ENCODE measurements at places on chromosomes 12 and 14.

DNA sequence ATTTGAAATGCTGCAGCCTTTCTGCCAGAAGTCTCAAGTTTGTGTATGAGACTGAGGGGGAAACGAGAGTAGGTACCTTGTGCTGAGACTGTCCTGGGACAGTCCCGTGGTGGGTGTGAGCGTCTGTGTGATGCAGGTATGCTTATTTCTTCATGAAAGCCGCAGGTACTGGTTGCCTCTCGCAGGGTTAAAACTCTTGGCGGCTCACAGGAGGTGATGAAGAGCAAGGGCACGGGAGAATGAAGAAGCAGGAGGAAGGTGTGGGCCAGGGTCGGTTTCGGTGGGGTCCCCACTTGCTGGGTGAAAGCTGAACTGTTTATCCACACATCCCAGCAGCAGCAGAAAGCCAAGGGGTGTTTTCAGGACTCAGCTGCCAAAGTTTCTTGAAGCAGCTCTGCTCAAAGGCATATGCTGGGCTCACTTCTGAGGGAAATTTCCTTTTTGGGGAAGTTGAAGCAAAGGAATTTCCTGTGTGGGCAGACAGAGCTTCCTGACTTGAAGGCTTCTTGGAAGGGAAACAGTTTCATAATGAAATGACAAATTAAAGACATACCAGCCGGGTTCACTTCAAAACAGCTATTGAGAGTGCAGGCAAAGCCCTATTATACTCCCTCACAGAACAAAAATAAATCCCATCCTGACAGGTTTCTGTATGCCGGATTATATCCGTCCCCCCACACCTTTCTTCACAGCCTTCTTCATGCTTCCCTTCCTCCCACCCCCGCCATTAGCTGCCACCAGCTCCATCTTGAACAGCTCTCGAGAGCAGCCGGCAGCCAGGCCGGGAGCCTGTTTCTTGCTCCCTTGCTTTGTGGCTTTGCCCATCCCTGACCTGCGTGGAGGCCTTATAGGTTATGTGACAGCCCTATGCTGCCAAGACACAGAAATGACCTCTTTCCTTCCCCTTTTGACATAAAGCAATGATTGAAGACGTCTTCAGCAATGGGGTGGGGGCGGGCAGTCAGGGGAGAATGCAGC is 116.6 kb downstream of the ETV6 start:
- no peak for DNase-seq

GRCh38 chr14:69443296-69443805 is 41.2 kb upstream of the PLEKHD1 start:
- no peak for DNase-seq

DNA sequence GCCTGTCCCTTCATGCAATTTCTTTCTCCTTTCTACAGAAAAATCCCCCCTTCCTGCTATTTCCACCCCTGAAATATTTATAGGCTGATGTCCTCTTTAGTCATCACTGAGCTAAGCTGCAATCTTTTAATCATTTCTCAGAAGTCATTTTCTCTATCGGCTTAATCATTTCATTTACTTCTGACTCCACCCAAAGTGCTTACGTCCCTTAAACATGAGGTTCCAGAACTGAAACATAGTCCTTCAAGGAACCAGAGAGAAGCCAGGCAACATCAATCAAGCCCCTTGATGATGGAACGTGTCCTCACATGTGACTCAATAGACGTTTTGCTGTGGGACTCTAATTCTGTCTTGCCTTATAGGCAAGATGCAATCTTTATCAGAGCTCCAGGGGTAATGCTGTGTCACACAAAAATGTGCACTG is 148.7 kb upstream of the KRR1 start:
- DNase-seq: no peak

GRCh38 chr14:101820283-101820798 is 58.8 kb downstream of the PPP2R5C start:
- DNase-seq: no peak

GRCh38 chr12:55893723-55894122 is 34.0 kb downstream of the PYM1 start:
- DNase-seq: no peak

DNA sequence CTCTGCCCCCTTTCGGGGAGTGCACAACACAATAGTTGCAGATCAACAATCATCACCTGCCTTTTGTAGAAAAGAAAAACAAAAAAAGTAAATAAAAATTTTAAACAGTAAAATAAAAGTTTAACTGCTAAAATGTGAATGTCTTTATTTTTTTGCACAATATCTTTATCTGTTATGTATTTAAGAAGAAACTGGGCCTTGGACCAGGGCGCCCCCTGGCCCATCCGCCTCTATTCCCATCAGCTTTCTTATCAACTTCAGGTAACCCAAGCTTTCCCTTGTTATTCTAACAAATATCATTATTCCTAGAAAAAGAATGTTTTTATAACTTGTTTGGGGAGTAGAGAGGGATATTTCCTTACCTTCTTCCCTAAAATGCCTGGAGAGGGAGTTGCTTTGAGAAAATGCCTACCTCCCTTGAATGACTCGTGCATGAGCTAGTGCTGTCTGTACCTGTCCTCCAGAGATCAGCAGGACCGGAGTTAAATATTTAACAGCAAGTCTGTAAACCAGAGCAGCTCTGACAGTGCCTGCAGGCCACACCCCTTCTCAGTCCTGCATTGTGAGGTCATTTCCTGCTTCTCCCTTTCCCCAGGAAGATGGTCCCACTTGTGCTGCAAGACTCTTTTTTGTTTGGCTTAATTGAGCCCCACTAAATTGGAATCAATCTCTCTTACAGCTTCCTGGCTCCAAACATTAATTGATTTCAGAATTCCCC is 192.8 kb upstream of the RGS6 start:
- no peak for DNase-seq

GRCh38 chr12:19981944-19982343 is 386.4 kb upstream of the PDE3A start:
- no peak for DNase-seq

DNA sequence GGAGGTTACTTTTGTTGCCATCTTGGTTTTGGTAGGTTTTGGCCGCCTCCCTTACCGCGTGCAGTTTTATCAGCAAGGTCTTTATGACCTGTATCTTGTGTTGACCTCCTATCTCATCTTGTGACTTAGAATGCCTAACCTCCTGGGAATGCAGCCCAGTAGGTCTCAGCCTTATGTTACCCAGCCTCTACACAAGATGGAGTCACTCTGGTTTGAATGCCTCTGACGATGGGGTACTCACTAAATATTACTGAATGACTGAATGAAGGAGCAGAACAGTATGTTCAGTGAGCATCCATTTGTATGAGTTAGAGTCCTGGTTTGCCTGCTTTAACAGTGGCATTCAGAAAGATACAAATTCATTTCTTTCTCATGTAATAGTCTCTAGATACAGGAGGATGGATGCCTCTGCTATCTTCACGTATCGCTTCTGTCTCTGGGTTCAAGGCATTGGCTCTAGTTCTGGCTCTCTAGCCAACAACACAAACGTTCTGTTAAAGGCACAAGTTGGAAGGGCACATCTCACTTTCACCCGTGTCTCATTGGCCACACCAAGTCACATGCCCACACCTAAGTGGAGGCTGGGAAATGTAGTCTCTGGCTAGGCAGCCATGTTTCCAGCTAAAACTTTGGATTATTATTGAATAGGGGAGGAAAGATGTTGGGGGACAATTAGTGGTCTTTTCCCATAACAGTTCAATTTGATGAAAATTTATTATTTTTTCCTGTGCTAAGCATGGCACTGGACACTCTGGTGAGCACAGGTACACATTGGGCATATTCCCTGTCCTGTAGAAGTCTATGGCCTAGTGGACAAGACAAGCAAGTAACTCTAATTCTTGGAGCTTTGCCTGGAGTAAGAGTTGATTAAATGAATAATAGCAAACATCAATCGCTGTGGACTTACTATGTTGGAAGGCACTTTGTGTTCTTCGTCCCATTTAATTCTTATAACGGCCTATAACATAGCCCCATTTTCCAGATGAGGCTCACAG is 75.2 kb upstream of the RPH3A start:
- DNase-seq: no peak

- no peak for DNase-seq
These were observed 141.6 kb upstream of the PELI2 start for GRCh38 chr14:55976655-55977054.

DNA sequence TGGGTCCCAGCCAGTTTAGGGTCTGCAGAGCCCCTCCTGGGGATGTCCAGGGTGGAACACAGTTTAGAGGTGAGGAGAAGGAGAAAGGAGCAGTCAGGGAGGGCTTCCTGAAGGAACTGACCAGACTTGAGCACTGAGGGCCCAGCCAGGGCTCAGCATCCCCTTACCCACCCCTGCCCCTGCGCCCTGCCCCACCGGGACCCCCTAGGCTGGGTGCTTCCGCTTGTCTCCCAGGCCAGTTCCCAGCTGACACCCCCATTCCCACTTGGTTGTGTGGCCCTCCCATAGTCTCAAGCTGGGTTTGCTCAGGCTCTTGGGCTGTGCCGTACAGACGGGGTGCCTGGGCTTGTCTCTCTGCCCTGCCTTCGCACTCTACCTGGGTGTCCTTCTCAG is 26.3 kb upstream of the KIF26A start:
- no peak for DNase-seq

DNA sequence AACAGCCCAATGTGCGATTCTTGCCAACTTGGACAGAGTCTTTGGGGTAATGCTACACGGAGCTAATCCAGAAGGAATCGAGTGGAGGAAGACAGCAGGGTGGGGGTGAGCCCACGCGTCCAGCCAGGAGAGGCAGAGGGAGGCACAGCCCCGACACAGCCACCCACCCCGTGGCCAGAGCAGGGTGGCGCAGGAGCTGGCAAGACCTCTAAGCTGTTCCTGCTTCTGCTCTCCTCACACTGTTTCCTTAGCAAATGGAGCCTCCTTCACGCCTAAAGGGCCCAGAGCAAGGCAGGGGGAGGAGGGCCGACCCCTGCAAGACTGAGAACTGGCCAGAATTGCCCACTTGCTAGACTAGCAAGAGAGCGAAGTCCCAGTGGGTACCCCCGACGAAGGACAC is 91.5 kb downstream of the FBXL14 start:
- DNase-seq: no peak

- DNase-seq: no peak
These were observed 501.4 kb upstream of the RGS6 start for GRCh38 chr14:71430678-71431376.

DNA sequence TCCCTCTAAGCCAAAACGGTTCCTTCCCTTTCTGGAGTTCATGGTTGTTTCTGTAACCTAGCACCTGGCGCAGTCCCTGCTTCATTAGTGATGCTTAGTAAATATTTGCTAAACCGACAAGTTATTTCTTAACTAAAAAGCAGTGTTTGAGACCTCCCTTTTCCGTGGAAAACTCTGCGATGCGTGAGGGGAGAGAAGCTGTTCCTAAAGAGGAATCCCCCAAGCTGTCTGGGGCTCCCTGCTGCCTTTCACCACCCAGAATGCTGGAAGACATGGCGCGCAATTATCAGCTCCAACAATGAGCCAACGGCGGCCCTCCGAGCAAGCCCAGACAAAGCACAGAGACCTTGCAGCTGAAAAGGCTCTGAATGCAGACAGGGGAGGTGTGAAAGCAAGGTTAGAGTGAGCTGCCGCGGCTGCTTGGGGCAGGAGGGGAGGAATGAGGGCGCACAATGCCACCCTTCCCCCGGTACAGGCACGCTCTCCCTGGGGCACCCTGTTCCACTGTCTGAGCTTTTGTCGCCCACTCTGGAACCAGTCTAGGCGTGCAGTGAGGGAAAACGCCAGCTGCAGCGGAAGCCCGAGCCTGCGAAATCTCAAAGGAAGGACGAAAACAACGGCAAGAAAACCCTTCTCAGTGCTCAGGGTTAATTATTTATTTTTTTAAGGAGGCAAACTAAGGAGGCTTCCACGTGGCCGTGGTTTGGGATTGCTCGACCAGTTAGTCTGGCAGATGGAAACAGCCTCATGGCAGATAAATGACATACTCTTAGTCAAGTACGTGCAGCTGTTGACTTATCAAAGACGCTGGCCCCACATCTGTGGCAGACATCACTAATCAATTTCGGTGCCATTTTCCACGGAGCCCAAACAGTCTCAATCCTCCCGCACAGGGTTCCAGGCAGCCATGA is 66.3 kb downstream of the RBM19 start:
- DNase-seq: no peak

GRCh38 chr14:106556665-106557289 is 1030.4 kb downstream of the TMEM121 start:
- DNase-seq: peak; percentile 54

- no peak for DNase-seq
These were observed 84.1 kb upstream of the TRAF3 start for GRCh38 chr14:102693006-102693755.

DNA sequence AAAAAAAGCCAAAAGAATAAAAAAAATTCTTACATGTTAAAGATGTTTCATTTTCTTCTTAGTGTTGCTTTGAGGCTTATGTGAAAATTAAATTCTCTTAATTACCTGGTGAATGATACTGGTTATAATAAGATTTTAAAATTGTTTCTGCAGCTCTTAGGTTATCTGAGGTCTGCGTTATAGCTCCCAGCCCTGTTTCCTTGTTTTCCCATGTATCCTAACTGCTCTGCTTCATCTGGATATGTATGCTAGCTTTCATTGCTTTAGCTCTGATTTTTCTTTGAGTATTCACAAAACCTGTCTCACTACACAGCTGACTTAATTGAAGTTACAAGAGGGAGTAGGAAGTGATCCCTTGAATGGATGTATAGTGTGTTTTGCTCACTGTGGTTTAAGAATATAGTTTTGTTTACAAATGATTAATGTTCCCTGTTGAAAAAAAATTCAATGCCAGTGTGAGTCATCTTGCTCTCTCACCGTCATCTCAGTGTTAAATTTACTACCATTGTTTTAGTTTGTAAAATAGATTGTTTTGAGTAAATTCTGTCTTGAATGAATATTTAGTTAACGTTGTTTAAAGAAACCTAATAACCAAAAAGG is 26.8 kb downstream of the CPSF6 start:
- DNase-seq: no peak

DNA sequence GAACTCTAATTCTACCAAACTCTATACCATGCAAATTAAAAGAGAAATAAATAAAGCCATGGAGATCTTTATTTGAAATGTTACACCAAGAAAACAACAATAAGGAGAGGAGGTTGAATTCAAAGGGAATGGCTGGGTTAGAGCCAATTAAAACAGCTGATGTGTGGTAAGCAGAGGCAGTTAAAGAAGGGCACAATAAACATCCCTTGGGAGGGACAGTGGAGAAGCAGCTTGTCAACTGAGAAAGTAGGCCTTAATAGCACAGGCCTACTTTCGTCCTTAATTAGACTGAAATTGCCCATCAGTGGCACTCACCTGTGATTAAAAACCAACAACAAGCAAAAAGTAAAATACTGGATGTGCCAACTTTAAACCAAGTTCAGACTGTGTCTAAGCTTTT is 16.3 kb upstream of the NAV3 start:
- no peak for DNase-seq

- DNase-seq: no peak
These were observed 107.0 kb upstream of the PRICKLE1 start for GRCh38 chr12:42696406-42697149.

DNA sequence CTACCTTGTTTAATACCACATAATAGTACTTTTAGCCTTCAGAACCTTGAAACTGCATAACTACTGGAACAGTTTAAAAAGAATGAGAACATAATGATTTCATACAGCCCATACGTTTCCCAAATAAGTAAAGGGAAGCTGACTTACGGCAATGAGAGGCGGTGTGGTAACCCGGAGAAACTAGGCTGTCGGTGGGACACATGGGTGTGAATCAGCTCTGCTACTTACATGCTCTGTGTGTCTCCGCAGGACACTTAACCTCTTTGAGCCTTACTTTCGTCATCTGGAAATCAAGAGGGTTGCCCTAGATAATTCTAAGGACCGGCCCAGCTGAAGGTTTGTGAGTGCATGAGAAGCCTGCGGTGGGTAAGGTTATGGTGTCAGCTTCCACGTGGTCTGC is 49.3 kb upstream of the PLEKHG3 start:
- no peak for DNase-seq
